Hematopoietic multipotent progenitor cell treated with erythropoietin and hydrocortisone succinate and interleukin-3 and kit ligand, for 6 days (in vitro differentiated cells): ENCODE measurements at places on chromosomes 11 and 22.
A peak's percentile ranks its signal among the peaks of the same experiment; 100 is the strongest.

- peak; percentile 16 for DNase-seq
Observed at GRCh38 chr11:111540114-111540936, at the start of gene LAYN. Gene LAYN, plus strand, starts transcription at chr11:111540720. Its CDS starts 124 bp downstream, at chr11:111540844.

DNA sequence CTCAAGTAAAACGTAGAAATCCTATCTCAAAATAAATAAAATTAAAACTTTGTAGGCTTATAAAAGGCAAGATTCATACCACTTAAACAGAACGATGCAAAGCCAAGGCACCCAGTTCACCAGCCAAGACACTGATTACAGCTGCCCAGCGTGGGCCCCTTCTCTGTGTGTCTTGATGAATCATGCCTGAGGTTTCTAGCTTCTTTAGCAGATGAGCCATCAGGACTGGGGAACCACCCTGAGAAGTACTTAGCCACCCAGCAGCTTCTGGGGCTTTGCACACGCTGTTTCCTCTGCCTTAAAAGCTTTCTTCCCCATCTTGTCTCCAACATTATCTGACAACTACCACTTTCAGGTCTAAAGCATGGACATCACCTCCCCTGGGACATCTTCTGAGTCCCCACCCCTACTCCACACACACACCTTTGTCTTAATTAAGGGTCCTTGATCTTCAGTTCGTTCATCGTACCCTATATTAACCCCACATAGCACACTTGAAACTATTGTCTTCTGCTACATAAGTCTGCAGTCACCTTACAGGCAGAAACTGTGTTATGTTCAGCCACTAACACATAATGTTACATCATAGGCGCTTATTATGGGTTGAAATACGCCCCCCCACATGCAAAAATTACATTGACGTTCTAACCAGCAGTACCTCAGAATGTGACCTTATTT lies 8.7 kb upstream of the LAYN start:
- no peak for DNase-seq

- DNase-seq, result no peak
Observed at GRCh38 chr11:10476927-10477689, 22.0 kb downstream of the AMPD3 start.

DNA sequence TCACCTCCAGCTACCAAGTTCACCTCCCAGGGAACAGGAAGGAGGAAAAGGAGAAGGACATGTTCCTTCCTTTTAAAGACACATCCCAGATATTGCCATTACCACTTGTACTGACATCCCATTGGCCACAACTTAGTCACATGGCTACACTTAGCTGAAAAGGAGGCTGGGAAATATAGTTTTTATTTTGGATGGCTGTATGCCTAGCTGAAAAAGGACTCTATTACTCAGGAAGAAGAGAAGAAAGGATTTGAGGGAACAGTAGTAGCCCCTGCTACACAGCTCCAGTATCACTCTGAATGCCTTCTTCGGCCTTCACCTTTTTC lies 2.1 kb upstream of the APOA5 start:
- peak; percentile 51 for DNase-seq

GRCh38 chr11:27205779-27206570 lies 157.0 kb downstream of the CCDC34 start:
- DNase-seq, result no peak

- peak; percentile 48 for DNase-seq
Observed at GRCh38 chr22:36741204-36741793, 34.6 kb downstream of the IFT27 start.

GRCh38 chr22:20182365-20182764 lies 31.5 kb upstream of the CCDC188 start:
- DNase-seq, result no peak

DNA sequence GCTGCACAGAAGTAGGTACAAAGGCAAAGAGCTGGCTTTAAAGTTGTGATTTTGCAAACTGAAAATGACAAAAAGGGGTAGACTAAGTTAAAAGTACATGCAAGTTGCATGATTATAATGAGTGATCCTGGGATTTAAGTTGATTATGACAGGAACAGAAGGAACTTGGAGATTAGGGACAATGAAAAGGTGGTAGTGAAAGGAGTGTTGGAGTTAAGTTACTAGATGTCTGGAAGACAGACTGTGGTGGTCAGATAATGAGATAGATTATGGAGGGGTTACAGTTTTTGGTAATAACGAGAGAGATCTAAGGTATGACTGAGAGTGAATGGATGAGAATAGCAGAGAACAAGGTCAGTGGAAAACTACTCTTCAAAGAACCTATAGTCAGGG lies 7.7 kb upstream of the TMEM9B start:
- no peak for DNase-seq

DNA sequence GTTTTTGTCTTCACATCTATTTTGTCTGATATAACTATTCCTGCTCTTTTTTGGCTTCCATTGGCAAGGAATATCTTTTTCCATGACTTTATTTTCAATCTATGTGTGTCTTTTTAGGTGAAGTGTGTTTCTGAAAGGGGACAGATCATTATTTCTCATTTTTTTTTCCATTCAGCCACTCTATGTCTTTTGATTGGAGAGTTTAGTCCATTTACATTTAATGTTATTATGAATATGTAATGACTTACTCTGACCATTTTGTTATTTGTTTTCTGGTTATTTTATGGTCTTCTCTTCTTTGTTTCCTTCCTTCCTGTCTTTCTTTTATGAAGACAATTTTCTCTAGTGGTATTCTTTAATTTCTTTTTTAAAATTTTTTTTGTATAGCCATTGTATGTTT lies 178.6 kb upstream of the CNTN5 start:
- DNase-seq, result no peak

DNA sequence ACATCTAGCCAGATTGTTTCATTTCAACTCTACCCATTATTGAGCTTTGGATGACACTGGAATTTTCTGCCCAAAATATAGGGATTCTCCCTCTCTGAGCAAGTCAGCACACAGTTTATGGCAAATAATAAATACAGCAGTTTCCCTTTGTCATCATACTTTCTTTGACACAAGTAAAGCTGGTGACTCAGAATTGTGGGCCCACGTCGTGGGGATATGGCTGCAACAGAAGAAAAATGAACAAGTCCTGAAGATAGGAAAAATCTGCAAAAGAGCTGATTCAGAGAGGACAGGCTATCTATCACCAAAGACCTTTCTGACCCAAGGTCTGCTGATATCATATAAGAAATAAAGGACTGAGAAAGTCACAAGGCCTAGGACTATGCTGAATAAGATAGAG lies 236.3 kb upstream of the ZC3H12C start:
- no peak for DNase-seq

GRCh38 chr11:1081601-1082311 lies 7.1 kb downstream of the MUC2 start:
- DNase-seq, result no peak

- DNase-seq, result no peak
Observed at GRCh38 chr22:45127866-45128265, 35.9 kb upstream of the NUP50 start.

DNA sequence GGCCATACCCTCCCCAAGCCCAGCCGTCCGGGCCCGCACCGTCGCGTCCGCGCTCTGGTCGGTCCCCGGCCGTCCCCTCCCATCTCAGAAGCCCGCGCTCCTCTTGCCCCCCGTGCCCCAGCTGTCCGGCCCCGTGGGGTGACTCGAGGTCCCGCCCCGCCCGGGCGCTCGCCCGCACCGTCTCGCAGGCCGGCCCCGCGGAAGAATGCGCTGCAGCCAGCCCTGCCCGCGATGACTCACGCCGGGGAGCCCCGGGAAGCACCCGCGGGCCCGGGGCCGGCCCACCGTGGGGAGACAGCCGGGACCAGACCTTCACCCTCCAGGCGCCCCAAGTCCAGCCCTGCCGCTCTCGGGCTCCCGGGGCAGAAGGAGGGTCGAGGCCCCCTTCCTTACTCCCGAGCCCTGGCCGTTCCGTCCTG lies 320 bp upstream of the PHLDA2 start:
- DNase-seq, result no peak

DNA sequence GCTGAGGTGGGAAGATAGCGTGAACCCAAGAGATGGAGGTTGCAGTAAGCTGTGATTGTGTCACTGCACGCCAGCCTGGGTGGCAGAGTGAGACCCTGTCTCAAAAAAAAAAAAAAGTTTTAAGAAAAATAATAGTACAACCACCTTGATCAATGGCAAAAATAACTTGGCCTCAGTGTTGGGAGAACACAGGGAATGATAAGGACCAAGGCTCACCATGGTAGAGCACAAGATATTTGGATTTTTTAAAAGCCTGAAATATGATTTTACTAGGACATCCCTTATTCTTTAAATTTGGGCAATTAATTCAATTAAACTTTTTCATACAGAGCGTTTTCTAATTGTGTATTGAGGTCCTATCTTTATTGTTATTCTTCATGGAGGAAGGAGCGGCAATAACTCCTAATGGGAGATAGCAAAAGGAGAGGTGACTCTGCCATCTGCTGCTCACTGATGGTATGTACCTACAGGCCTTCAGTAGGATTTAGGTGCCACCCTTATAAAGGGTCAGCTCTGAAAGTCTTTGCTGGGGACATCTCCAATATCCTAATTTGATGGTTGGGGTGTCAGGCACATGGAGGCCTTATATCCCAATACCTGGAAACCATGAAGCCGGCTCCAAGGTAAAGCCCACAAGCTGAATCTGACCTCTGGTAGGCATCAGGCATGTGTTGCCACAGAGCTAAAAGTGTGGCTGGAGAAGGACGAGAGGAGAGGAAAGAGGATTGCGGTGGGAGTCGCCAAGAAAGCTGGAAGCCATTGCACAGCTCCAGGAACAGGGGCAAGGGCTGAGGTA lies 21.9 kb upstream of the POLD3 start:
- peak; percentile 88 for DNase-seq

DNA sequence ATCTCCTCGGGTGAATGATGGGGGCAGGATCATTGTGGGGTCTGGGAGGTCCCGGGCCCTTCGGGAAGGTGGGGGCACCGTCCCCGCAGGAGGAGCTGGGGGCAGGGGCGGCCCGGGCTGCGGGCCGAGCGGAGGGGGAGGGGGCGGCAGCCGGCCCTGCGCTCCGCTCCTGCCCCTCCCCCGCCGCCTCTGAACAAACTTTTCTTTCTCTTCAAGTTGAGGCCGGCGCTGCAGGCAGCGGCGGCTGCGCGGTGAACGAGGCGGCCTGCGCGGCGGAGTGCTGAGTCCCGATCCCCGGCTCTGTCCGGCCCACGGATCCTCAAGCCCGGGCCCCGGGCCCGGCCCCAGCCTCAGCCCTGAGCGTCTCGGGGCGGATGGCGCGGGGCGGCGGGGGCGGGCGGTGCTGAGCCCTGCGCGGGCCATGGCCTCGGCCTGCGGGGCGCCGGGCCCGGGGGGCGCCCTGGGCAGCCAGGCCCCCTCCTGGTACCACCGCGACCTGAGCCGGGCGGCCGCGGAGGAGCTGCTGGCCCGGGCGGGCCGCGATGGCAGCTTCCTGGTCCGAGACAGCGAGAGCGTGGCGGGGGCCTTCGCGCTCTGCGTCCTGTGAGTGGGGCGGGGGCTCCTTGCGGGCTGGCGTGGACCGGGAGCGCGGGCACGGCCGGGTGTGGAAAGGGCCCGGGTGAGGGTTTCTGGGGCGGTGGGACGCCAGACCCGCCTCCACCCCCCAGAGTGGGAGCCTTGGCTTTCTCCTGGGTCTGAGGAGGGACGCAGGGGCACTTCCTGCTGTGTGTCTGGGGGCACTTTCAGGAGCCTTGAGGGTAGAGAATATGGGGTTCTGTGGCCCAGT lies at the start of gene INPPL1:
Gene INPPL1, plus strand, starts transcription at position 204 of the 847 bp plus-strand sequence. Its CDS starts 218 bp downstream, at position 422.
- DNase-seq, result peak; percentile 60

- DNase-seq, result no peak
Observed at GRCh38 chr11:76436020-76436419, 8.8 kb upstream of the EMSY start.

DNA sequence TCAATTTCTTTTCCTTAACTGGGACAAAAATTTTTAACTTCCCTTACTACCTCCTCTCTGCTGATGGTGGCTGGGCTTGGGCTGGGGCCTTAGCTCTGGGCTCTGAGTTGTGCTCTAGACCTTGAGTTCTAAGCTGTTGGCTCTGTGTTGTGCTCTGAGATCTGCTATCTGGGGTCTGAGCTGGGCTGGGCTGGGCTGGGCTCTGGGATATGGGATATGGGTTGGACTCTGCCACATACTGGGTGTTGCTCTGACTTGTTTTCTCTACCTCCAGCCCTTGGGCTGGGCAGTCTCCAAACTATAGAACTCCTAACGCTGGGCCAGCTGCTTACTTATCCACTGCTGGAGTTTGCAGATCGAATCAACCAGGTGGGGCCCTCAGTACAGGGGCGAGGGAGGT lies 41.9 kb downstream of the DNHD1 start:
- DNase-seq, result peak; percentile 65

GRCh38 chr11:81647374-81647773 lies 1086.3 kb downstream of the FAM181B start:
- no peak for DNase-seq
